ENCODE measurements at places on chromosomes 16 and 17.

DNA sequence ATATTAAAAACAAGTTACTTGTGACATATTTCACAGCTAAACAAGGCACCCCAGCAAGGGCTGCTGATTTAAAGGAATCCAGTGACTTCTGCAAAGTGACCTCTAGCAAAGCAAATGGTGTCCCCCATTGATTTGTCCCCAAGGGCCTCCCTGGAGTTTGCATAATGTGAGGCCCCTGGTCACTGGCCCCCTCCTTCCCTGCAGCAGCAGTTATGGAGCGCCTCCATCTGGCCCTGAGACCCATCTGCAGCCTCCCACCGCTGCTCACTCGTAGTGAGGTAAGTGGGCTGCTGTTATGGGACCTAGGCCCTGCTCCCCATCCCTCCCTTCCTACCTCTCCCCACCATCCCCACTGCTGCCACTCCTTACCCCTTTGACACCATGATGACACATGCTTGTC lies 19.6 kb upstream of the EEF2K start:
- no peak for DNase-seq

DNA sequence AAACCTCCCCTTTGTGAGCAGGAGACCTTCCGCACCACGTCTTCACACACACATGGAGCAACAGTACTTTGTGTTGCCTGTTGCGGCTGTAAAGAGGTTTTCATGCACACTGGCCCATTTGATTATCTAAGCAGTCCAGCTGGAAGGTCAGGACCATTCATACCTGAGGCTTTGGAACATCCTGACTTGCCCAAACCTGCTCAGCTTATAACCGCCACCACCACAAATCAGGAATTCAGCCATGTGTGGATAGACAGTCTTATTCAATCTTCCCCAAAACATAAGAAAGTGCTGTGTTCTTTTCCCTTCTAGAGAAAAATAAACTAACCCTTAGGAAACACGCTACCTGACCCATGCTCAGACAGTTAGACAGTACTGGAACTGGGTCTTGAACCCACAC lies 81.6 kb upstream of the XYLT1 start:
- DNase-seq = no peak

- DNase-seq = no peak
Observed at GRCh38 chr17:1019451-1019850, 22.5 kb downstream of the TIMM22 start.

- DNase-seq = no peak
Observed at GRCh38 chr17:56009795-56010651, 143.3 kb upstream of the ANKFN1 start.

DNA sequence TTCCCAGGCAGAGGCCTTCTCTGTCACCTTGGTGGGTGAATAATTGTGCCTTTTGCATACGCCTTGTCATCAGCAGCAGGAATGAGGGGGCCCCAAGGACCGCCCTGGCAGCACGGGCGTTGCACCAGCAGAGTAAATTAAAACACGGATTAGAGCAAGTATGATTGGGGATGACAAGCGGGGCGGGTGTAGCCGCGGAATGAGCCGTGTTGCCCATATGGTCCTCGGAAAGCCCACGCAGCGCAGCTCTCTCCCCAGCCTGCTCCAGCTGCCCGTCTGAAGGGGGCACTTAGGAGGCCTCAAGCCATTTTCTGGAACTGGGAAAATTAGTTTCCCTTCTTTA lies 299.4 kb upstream of the IRX3 start:
- no peak for DNase-seq

DNA sequence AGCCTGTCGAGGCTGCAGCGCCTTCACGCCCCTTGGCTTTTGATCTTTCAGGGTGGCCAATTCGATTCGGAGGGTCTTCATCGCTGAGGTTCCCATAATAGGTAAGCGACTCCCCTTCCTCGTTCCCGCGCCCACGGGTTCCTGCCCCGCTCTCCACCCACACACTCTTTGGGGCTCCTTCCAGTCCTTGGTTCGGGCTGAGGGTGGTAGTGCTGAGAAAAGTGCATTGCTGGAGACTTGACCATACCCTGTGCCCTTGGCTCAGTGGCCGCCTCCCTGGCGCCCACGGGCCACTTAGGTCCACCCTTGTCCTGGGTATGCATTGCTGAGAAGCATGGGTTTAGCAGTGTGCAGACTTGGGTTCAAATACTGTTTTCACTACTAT lies 491 bp downstream of the POLR2C start:
- DNase-seq = no peak

GRCh38 chr17:67800495-67800928 lies 24.8 kb upstream of the BPTF start:
- DNase-seq = peak; percentile 48

- DNase-seq = peak; percentile 48
Observed at GRCh38 chr17:40615068-40615840, 32.4 kb downstream of the SMARCE1 start.

DNA sequence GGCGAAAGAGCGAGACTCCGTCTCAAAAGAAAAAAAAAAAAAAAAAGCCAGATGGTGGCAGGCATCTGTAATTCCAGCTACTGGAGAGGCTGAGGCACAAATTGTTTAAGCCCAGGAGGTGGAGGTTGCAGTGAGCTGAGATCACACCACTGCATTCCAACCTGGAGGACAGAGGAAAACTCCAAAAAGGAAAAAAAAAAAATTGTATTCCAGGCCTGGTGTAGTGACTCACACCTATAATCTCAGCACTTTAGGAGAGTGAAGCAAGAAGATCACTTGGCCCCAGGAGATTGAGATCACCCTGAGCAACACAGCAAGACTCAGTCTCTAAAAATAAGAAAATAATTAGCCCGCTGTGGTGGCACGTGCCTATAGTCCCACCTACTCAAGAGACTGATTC lies 20.1 kb downstream of the HBQ1 start:
- DNase-seq = no peak

- no peak for DNase-seq
Observed at GRCh38 chr16:58503166-58503862, 3.4 kb downstream of the NDRG4 start.

DNA sequence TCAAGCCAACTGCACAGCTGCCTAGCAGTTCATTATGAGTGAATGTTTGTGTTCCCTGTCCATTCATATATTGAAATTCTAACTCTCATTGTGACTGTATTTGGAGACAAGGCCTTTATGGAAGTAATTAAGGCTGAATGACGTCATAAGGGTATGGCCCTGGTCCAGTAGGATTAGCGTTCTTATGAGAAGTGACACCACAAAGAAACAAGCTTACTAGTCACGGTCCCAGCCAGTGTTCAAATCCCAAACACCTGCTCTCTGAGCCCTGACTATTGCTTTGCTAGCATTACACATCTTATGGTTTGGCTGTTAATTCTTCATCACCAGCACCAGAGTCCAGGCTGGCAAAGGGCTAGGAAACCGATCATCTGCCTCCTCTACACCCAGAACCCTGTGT lies 2.2 kb downstream of the ZNF668 start:
- DNase-seq = no peak

GRCh38 chr17:45848405-45848804 lies 3.7 kb downstream of the SPPL2C start:
- no peak for DNase-seq

DNA sequence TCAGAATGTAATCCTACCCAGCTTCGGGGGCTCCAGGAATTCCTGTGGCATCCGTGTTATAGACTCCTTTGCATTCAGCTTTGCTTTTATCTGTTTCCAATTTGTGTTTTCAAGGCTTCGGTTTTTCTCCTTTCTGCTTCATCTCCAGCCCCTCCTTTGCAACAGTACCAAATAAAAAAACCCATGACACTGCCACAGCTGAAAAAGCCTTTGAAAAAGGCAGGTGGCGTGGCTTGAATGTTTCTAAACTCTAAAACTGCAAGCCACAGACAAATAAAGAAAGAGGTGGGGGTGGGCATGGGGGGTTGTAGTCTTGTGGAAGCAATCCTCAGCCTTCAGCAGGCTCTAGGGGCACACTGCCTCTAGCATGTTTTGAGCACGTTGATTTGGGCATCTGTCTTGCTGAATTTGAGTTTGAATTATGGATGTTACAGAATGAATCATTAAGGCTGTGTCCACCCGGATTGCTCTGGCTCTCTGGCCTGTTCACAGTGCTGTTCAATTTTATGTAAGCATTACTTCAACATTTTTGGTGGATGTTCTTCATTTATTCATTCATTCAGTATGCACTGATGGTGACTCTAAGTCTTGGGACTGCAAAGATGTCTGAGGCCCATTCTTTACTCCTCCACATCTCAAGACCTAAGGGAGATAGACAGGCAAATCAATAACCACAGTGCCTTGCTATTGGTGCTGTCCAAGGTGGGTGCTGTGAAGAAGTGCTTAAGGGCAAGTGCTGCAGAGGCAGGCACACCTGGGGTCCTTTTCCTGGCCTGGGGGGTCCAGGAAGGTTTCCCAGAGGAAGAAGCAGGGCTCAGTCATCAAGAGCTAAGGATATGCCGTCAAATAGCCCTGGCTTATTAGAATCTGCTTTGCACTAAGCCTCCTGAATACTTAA lies 77.4 kb downstream of the CDH13 start:
- no peak for DNase-seq

GRCh38 chr16:53404959-53405358 lies 29.3 kb upstream of the RBL2 start:
- DNase-seq = no peak

DNA sequence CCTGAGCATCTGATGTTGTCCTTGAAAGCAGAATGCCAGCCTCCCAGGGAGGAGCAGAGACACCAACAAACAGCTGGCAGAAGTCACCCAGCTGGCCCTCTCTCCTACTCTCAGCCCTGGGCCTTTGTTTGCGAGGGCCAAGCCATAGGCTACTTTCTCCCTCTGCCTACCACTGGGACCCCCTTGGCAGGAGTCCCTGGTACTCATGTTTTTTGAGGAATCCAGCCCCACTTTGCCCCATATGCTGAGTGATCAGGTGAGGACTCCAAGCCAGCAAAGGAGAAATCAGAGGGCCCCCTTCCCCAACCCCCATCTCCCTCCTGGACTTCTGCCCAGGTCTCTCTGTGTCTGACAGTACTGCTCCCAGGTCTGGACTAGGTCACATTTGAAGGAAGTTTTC lies 121.9 kb downstream of the USP31 start:
- no peak for DNase-seq

- no peak for DNase-seq
Observed at GRCh38 chr16:69049146-69049545, 56.3 kb upstream of the HAS3 start.

DNA sequence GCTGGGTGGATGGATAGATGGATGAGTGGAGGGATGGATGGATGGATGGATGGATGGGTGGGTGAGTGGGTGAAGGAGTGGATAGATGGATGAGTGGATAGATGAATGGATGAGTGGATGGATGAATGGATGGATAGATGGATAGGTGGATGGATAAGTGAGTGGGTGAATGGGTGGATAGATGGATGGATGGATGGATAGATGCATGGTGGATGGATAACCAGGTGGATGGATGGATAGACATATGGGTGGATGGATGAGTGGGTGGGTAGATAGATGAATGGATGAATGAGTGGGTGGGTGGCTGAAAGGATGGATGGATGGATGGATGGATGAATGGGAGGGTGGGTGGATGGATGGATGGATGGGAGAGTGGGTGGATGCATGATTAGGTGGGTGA lies 51.0 kb upstream of the ZC3H18 start:
- DNase-seq = no peak

GRCh38 chr16:81500833-81501521 lies 56.4 kb downstream of the CMIP start:
- no peak for DNase-seq

DNA sequence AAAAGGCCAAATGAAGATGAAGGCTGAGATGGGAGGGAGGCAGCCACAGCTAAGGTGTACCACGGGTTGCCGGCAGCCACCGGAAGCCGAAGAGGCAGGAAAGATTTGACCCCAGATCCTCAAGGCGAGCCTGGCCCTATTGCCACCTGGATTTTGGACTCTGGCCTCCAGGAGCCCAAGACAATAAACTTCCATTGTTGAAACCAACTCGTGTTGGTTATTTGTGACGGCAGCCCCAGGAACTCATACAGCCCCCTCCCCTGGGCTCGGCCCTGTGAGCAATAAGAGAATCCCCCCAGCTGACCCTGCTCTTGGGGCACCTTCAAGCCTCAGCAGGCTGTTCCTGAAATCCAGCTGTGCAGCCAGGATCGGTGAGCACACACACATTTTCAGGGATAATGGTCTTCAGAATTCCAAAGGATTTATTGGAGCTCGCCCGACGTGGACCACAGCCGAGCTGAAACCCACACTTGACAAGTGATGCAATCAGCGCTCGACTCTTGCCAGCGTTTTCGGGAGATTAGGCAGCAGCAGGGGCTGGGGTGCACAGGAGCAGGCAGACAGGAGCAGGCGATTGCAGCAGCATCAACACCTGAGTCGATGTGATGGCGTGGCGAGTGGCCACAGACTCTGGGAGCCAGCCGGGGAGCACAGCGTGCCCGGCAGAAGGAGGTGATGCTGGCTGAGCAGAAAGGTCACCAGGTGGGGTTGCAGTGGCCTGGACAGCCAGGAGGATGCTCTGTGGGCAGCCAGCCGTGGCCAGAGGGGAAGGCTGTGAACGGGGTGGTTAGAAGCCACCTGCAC lies 22.4 kb upstream of the CBX4 start:
- no peak for DNase-seq

DNA sequence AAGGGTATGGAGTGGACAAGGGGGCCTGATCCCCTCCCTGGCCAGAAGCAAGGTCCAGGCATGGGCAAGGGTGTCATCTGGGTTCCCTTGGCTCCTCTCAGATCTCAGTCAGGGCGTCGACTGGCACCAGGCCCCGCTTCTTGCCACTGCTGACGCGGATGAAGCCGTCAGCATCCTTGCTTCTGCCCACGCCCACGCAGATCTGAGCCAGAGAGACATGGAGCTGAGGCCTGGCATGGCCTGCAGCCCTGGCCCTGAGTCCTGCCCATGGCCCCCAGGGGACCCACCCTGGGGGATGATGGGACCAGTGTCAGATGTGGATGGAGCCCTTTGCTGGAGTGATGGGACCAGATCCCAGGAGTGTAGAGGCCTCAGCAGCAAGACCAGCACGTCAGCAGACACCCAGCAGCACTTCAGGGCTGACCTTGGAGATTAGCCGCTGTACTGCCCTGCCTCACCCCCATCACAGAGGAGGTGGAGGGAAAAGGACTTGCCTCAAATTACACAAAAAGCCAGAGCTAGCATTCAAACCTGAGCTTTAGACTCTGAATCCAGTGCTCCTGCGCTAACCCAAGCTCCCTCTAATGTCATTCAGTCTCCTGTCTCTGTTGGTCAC lies 12.2 kb downstream of the RPL19 start:
- no peak for DNase-seq

GRCh38 chr16:19817122-19817521 lies 67.5 kb downstream of the GPRC5B start:
- no peak for DNase-seq

- DNase-seq = no peak
Observed at GRCh38 chr17:48727415-48728175, 955 bp downstream of the HOXB13 start.

Measured in stimulated activated CD4-positive, alpha-beta T cell treated with anti-CD3 and anti-CD28 coated beads, Interleukin-4, amount 100 ng/mL, for 1 hour (primary cell).